ENCODE measurements at places on chromosomes 12 and 14. TPM values are rescaled to one million over a fixed set of nuclear protein-coding genes. Genes with fewer than 3 reads are reported as not detected.

DNA sequence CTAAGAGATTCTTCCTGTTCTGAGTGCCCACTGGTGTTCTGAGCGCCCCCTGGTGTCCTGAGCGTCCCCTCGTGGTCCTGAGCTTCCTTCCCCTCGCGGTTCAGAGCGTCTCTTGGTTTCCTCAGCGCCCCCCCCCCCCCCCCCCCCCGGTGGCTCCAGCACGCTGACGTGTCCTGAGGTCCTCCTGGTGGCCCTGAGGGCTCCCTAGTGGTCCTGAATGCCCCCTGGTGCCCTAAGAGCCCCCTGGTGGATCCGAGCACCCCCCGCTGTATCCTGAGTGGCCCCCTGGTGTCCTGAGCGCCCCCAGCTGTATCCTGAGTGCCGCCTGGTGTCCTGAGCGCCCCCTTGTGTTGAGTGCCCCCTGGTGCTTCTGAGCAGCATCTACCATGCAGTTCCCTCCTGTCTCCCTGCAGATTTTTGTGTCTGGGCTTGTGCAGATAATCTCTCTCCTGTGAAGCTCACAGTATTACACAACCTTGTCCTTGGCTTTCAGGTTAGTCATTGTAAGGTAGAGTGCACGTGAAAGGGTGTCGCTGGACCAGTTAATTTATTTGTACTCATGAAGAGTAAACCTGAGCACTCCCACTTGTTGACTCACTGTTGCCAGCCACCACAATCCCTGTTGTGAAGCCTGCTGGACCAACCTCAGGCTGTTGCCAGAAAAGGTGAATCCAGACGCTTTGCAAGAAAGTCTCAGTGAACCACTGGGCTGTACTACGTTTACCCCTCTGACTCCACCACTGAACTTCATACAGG, 1168.4 kb downstream of the TMEM121 start:
- H3K4me1 ChIP-seq: no peaks in the 10 kb centered on the region
- H3K36me3 ChIP-seq: no peaks in the 10 kb centered on the region
- no peak overlapping the region for H3K4me3 ChIP-seq
- H3K27me3 ChIP-seq: no peaks in the 10 kb centered on the region
- no peak overlapping the region for H3K27ac ChIP-seq

- H3K27ac ChIP-seq: no peak overlapping the region
- no peaks in the 10 kb centered on the region for H3K36me3 ChIP-seq
- no peaks in the 10 kb centered on the region for H3K27me3 ChIP-seq
Observed at GRCh38 chr14:106670011-106670410, 1143.6 kb downstream of the TMEM121 start.

DNA sequence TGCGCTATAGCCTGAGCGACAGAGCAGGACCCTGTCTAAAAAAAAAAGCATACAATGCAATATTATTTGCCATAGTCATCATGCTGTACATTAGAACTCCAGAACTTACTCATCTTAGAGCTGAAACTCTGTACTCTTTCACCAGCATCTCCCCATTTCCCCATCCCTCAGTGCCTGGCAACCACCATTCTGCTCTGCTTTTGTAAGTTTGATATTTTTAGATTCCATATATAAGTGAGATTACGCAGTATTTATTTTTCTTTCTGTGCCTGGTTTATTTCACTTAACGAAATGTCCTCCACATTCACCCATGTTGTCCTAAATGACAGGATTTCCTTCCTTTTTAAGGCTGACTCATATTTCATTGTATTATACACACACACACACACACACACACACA, 121.8 kb downstream of the BBS10 start:
- no peaks in the 10 kb centered on the region for H3K27me3 ChIP-seq
- DNase-seq: no peak
- no peaks in the 10 kb centered on the region for H3K36me3 ChIP-seq
- H3K27ac ChIP-seq: no peak overlapping the region

DNA sequence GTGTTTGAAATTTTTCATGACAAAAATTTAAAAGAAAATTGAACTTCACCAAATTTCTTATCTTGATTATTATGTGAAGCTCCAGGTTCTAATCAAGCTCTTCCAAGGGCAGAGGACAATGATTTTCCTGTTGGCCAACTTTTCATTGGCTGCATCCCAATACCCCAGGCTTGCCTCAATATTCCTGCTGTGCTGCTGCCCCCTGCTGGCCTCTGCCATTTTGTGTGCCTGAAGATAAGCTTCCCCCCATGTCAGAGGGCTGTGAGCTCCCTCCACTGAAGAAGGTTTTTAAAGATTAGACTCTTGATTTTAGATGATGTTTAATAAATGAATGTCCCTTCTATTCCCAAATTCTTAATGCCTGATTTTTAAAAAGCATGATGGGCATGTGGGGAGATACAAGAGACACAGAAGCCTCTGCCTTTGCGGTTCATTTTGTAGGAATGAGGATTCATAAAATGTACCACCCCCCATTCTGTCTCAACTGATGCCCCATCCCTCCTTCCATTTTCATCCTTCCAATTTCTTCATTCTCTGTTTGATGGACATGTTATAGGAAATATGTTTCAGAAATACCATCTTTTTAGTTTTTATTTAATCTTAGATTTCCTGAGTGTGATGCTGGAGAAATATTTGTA, 76.7 kb upstream of the RGS6 start:
- peak; percentile 44 for DNase-seq
- H3K27ac ChIP-seq: no peak overlapping the region

- no peak for DNase-seq
- no peaks in the 10 kb centered on the region for H3K36me3 ChIP-seq
- no peaks in the 10 kb centered on the region for H3K4me1 ChIP-seq
- no peak overlapping the region for H3K27ac ChIP-seq
- H3K27me3 ChIP-seq: no peaks in the 10 kb centered on the region
Observed at GRCh38 chr12:45613296-45613695, 116.2 kb upstream of the ARID2 start.

- no peak for DNase-seq
- H3K27me3 ChIP-seq: no peaks in the 10 kb centered on the region
- H3K4me1 ChIP-seq: peaks cover 3% of the 10 kb centered on the region
- no peaks in the 10 kb centered on the region for H3K36me3 ChIP-seq
Observed at GRCh38 chr14:91238085-91238484, 6.4 kb downstream of the GPR68 start.

DNA sequence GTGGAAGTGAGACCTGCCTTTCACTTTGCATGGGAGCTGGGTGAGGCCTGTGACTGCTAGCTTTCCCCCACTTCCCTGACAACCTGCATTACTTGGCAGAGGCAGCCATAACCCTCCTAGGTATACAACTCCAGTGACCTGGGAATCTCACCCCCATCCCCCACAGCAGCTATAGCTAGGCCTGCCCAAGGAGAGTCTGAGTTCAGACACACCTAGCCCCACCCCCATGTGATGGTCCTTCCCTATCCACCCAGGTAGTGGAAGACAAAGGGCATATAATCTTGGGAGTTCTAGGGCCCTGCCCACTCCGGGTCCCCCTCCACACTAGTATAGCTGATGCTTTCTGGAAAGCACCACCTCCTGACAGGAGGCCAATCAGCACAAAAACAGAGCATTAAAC, 6.3 kb upstream of the STRAP start:
- H3K4me3 ChIP-seq: no peak overlapping the region
- H3K27ac ChIP-seq: no peak overlapping the region
- DNase-seq: no peak
- no peaks in the 10 kb centered on the region for H3K4me1 ChIP-seq

DNA sequence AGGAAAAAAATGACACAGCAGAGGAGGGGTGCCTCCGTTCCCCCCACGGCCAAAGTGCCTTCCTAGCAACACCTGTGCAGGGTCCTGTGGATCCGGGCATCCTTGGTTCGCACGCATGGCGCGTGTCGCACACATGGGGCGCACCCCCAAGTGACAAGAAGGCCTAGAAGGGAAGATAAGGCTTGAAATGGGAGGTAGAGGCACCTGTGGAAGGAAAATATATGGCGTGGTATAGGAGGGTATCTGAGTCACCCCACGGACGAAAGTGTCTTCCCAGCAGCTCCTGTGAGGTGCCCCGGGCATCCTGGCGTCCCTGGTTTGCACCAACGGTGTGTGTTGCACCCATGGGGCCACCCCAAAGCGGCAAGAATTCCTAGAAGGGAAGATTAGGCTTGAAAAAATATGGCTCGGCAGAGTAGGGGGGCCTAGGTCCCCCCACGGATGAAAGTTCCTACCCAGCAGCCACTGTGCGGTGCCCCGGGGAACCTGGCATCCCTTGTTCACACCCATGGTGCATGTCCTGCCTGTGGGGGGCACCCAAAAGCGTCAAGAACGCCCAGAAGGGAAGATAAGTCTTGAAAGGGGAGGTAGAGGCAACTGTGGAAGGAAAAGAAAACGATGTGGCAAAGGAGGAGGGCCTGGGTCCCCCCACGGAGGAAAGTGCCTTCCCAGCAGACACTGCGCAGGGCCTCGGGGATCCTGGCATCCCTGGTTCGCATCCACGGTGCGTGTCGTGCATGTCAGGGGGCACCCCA, 280.0 kb downstream of the ALG10 start:
- peaks cover 77% of the 10 kb centered on the region for H3K27me3 ChIP-seq
- no peak for DNase-seq
- no peak overlapping the region for H3K4me3 ChIP-seq
- no peaks in the 10 kb centered on the region for H3K4me1 ChIP-seq
- H3K27ac ChIP-seq: no peak overlapping the region

DNA sequence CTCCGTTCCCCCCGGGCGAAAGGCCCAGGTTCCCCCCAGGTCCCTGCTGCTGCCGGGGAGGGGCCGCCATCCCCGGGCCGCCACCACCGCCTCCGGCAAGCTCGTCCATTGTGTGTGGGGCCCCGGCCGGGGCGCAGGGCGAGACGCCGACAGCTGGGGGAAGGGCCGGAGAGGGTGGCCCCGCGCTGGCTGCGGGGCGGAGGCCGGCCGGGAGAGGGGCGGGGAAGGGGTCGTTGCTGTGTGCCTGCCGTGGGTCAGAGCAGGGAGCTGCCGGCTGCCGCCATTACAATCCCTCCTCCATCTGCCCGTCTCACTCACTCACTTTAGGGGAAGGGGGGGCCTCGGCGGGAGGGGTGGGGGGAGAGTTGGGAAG, at the start of gene STRN3:
STRN3 (minus strand) TSS at position 303 of the 373 bp plus-strand sequence; CDS start at position 109, 194 bp downstream.
- no peak for DNase-seq
- peaks cover 24% of the 10 kb centered on the region for H3K4me1 ChIP-seq
- H3K27me3 ChIP-seq: no peaks in the 10 kb centered on the region
- H3K36me3 ChIP-seq: peaks cover 19% of the 10 kb centered on the region

- DNase-seq: no peak
- no peak overlapping the region for H3K4me3 ChIP-seq
- H3K27ac ChIP-seq: no peak overlapping the region
- H3K27me3 ChIP-seq: no peaks in the 10 kb centered on the region
Observed at GRCh38 chr12:28369483-28369882, 179.2 kb downstream of the CCDC91 start.

- no peaks in the 10 kb centered on the region for H3K4me1 ChIP-seq
- no peak overlapping the region for H3K27ac ChIP-seq
- DNase-seq: no peak
- no peaks in the 10 kb centered on the region for H3K27me3 ChIP-seq
- no peak overlapping the region for H3K4me3 ChIP-seq
- H3K36me3 ChIP-seq: no peaks in the 10 kb centered on the region
Observed at GRCh38 chr12:90055071-90055470, 346.4 kb upstream of the ATP2B1 start.

DNA sequence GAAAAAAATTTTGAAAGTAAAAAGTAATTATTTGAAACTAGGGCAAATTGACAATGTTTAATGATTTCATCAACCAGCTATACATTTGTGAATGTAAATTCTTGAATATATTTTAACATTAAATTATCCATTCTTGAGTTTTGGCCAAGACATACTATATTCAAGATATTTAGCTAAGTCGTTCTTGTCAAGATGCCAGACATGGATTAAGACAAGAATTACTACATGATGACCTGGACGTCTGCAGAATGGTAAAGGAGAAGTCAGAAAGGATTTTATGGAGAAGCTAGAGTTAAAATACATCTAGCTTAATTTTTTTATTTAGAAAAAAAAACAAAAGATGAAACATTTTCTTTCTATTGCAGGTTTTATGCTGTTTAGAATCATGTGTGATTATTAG, 255.8 kb downstream of the TMTC2 start:
- no peaks in the 10 kb centered on the region for H3K4me1 ChIP-seq
- no peaks in the 10 kb centered on the region for H3K36me3 ChIP-seq
- no peak for DNase-seq
- H3K27me3 ChIP-seq: no peaks in the 10 kb centered on the region
- H3K4me3 ChIP-seq: no peak overlapping the region

- H3K36me3 ChIP-seq: 0 out of 3 replicates have a peak, but pooled peaks cover 3% of the 10 kb centered on the region
- DNase-seq: peak; percentile 60
- peaks cover 14% of the 10 kb centered on the region for H3K4me1 ChIP-seq
- no peak overlapping the region for H3K4me3 ChIP-seq
Observed at GRCh38 chr12:89698607-89699006, 10.0 kb downstream of the ATP2B1 start.

Gene SYNJ2BP
- 3.5 TPM for total RNA-seq

Gene WIF1
- not detected for total RNA-seq

Gene SERPINA3
- total RNA-seq: 2.3 TPM

Gene RTN1
- not detected for total RNA-seq
